ENCODE measurements at places on chromosomes 13 and 19.

DNA sequence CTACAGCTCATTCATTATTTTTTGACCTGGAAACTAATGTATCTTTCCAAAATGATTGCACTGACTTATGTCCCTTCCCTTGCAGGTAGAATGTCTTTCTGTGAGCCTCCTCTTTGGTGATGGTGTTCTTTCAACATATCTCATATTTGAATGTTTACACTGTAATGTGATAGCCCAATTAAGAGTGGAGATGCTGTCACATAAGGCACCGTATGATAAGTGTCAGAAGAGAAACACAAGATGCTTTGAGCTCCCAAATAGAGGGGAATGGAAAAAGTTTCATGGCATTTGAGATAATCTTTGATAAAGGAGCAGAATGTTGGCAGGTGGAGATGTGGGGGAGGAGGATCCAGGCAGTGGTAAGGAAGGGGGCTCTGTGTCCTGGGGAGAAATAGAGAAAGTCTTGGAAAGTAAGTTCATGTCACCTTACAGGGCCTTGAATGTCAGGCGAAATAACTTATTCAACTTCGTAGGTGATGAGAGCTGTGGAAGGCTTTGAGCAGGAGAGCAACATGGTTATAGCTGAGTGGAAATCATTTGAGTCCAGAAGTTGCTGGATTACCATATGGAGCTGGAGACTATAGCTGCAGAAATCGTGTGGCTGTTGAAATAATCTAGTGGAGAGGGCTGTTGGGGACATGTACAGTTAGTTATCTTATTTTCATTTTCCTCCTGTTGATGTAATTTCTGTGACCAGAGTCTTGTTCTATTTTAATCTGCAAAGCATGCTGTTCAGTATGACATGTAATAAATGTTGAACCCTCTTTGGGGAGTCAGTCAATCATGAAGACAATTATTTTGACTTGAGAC lies 10.3 kb upstream of the RNF113B start:
- no peak for DNase-seq

DNA sequence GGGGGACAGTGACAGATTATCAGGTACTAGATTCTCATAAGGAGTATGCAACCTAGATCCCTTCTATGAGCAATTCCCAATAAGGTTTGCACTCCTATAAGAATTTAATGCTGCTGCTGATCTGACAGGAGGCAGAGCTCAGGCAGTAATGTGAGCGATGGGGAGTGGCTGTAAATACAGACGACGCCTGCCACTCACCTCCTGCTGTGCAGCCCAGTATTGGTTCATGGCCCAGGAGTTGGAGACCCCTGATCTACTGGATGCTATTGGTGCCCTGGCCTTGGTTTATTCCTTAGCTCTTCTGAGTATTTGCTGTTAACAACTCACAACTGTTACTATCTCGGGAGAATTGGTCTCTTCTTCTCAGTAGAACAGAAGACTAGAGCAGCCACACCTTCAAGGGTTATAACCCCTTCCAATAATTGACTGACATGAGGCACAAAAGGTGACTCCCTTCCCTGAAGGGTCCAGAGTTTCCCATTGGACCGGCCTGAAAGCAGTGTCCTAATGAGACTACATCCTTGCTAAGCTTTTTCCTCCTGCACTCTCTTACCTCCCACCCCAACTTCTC lies 35.0 kb upstream of the RBM26 start:
- no peak for DNase-seq

DNA sequence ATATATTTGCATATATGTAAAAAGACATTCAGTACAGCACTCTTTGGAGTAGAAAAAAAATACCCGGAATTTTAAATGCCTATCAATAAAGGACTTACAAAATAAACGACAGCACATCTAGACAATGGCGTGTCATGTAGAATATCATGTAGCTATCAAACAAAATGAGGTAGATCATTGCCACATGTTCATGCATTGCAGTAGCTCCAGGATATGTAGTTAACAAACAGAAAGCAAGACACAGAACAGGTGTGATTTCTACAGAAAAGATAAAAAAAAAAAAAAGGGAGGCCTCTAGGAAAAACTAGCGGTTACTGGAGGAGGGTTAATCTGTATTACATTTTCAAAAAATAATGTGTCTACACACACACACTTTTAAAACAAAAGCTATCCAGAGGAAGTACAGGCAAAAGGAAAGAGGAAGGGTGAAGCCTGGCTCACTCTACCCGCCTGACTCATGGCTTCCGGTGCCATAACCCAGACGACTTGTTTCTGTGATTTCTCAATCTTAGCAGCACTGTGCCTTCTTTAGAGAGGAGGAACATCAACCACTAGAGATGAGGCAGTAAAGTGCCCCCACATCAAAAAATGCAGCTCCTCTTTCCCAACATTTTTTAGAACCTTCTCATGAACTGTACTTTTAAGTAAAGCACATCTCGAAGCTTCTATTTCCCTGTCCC lies 6.9 kb downstream of the KCTD12 start:
- DNase-seq: peak; percentile 94

DNA sequence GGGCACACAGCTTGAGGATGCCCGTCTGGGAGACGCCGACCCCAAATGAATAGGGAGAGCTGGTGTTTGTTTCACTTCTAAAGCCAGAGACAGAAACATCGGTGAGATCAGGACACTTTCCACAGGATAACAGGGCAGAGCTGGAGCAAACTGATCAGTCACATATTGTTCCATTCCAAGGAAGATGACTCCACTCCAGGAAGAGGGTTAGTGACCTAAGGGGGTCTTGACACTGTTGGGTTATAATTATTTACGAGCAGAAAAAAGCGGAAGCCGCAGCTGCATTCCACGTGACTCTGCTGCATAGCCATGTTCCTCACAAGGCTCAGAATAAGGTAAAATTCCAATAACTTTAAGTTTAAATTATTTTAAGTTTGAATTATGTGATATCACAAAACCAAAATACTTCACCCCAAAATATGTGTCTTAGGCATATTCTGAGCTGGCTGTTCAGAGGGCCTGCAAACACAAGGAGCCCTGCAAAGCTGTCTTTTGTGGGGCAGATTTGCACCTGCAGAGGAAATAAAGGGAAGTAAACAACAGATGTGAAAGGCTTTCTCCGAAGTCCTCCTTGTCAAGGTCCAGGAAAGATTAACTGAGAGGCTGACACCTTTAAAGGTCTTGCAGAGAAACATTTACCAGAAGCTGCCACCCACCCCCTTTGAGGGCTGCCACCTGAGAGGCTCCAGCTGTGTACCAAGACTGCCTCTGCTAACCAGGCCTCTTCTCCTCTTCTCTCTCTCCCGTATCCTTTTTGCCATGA lies 819.2 kb downstream of the UQCRFS1 start:
- DNase-seq: peak; percentile 88

DNA sequence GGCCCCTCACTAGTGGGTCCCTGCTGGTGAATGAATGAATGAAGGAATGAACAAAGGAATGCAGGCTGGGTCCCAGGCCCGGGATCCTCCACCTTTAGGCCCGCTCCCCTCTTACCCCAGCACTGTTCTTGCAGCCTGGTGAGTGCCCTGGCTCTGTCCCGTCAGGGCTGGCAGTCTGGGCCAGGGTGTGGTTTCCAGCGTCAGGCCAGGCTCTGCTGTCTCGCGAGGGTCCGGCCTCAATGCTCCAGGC lies 317 bp downstream of the LYL1 start:
- no peak for DNase-seq

- DNase-seq: no peak
Observed at GRCh38 chr19:46390121-46390858, 23.1 kb downstream of the CCDC8 start.

DNA sequence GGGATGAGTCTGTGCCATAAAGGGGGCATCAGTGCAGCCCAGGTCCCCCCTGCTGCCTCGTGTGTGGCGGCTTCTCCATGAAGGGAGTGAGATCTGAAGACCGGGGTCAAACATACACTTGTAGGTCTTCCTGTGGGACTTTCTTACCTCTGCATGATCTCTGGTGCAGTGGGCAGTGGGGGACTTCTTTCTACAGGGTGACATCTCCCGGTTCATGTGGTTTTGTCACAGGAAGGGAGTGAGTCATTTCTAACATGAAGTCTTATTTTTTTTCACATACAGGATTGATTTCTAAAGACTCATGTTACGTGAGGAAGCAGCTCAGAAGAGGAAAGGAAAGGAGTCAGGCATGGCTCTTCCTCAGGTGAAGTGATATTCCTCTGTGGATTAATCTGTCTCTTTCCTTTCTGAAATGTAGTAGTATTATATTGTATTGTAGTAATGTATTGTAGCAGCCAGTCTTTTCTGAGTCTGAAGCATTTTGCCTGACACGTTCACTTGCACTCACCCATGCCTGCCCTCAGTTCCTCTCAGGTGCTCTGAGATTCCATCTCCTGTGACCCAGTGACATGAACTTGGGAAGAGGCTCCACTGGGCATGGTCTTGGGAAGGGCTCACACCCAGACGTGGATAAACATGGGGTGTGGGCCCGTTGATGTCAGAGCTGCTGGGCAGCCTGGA lies 15.7 kb downstream of the ZNF808 start:
- DNase-seq: peak; percentile 56

DNA sequence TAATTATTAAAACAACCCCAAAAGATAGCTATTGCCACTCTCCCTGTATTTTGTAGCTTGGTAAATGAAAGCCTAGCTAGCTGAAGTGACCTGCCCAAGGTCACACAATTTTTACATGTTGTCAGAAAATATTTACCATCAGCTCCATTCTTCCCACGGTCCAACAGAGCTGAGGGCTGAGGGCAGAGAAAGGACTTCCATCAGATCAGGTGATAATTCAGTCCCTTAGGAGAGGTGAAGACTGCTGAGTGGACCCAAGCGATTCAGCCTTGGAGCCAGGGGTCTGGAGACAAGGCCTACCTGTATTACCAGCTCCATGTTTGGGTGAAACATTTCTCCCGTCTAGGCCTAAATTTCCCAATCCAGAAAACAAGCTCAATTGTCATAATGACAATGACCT lies 149.5 kb upstream of the TSHZ3 start:
- no peak for DNase-seq

- DNase-seq: no peak
Observed at GRCh38 chr13:25630329-25630900, 258.6 kb downstream of the ATP8A2 start.

DNA sequence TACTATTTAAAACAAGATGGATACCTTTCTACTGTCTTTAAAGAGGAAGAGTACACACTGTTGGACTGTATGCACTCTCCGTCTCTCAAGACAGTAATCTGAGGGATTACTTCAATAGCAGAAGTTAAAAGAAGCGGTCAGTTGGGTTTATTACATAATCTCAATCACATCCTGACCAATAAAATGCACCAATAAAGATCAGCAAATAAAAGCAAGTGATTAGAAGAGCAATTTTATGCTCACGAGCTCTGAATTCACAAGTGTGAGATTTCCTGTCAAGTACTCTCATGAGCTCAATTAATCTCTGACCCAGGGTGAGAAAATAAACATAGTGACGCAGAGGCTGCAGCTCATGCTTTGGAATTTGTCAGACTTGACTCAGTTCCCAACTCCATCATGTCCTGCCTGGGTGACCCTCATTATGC lies 12.2 kb downstream of the ABCC4 start:
- DNase-seq: no peak

DNA sequence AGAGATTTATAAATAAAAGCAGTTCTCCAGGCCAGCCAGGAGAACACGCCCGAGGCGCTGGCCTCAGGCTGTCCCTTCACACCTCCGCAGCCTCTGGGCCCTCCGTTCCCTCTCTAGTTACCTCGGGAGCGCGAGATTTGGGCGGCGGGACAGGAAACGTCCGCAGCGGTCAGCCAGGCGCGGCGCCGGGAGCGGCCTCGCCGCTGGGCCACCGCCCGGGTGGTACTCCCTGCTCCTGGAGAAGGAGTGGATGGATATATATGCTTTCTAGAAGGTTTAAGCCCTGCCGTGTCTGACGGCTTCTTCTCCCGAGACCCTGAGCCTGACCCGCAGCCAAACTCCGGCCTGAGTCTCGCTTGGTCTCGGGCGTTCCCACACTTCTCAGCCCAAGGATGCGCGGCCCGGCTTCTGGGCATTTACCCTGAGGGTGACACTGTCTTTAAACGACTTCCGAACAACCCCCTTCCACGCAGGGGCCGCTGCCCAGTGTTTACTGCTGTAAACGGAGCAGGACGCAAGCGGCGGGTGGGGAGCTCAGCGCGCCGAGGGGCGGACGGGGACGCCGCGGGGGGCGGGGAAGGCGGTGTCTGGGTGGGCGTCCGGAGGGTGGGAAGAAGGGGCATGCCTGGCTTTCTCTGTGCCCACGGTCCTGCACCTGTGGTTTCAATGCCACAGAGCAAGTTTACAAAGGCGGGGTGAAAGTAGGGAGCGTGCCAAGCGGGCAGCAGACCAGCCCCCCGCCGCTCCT lies 2.0 kb upstream of the ZIC2 start:
- DNase-seq: no peak

- no peak for DNase-seq
Observed at GRCh38 chr13:62629618-62630017, 1214.0 kb upstream of the PCDH20 start.

DNA sequence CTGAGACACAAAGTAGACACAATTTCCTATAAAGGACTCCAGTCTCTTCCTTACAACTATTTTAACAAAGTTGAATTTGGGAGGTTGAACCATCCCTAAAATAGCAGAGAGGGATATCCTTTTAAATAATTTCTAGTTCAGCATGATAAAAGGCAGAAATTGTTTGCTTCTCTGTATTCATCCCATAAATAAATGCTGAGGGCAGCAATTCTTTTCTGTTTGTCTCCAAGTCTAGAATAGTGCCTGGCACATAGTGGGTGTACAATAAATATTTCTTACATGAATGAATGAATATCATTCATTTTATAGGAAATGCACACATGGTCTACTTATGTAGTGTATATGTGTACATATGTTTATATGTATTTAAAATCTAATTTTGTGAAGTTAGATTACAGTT lies 12.3 kb downstream of the COL4A1 start:
- no peak for DNase-seq

- no peak for DNase-seq
Observed at GRCh38 chr13:45595965-45596364, 19.6 kb downstream of the ERICH6B start.

DNA sequence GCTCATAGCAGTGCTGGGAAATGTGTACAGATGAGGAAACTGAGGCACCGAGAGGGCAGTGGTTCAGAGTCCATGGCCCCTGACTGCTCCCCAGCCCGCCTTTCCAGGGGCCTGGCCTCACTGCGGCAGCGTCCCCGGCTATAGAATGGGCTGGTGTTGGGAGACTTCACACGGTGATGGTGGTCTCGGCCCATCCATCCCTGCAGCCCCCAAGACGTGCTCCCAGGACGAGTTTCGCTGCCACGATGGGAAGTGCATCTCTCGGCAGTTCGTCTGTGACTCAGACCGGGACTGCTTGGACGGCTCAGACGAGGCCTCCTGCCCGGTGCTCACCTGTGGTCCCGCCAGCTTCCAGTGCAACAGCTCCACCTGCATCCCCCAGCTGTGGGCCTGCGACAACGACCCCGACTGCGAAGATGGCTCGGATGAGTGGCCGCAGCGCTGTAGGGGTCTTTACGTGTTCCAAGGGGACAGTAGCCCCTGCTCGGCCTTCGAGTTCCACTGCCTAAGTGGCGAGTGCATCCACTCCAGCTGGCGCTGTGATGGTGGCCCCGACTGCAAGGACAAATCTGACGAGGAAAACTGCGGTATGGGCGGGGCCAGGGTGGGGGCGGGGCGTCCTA lies 15.9 kb downstream of the LDLR start:
- DNase-seq: no peak

- DNase-seq: no peak
Observed at GRCh38 chr19:39470724-39471339, 9.8 kb upstream of the TIMM50 start.

Measured in kidney capillary endothelial cell (primary cell).